ENCODE measurements at places on chromosomes 5 and 9.

DNA sequence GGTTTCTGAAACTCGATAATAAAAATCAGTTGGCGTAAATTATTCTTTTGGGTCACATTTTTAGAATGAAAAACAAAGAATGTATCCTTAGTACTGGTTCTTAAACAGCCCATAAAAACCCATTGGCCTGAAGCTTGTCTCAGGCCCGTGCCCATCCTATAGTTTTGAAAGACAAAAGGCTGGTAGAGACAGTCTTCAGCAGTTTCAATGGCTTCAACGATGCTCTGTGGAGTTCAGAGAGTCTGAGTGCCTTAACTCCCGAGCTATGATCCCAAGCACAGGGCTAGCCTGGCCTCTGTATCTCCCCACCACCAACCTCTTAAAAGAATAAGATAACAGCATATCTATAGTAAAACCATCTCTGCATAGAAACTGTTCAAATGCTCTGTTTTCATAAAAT lies 595.0 kb downstream of the CDH12 start:
- DNase-seq: no peak

- peak; percentile 24 for DNase-seq
These were observed 76.6 kb downstream of the MAPKAP1 start for GRCh38 chr9:125630436-125630835.

GRCh38 chr5:472076-472655 lies 29.2 kb downstream of the EXOC3 start:
- DNase-seq: peak; percentile 53

DNA sequence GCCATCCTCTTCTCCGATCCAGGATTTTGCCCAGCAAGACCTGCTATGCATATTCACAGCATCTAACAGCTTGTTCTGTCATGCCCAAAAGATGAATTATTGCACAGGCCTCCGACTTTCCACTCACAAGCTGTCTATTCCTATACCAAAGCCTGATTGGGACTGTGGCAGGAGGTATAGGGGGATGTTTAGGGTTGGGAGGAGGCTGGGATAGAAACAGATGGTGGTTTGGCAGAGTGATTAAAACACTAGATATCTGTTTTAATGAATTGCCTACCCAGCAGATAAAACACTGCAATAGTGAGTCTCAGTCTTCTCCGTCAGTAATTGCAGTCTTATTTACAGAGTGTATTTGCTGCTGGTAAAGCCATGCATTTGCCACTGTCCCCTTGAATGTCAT lies 215.3 kb downstream of the TLR4 start:
- DNase-seq: no peak

DNA sequence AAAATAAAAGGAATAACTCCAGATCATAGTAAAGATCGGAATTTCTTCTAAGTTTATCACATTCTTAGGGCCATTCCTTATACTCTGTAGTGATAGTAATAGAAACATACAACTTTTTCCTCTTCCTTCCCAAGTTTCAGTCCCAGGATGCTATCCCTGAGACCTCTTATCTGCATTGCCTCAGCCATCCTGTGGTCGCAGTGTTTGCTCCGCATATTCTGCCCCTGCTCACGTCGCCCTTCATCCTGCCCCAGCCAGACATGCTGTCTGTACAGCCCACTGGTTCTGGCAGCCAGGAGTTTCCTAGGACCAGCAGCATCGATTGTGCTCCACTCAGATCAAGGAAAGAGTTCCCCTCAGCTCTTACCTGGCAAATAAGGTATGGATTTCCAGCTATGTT lies 132.7 kb upstream of the ERCC6L2 start:
- no peak for DNase-seq

GRCh38 chr9:111712369-111712768 lies 51.0 kb downstream of the GNG10 start:
- DNase-seq: no peak

Measured in NCI-H510A treated with DMSO at 0.1 percent for 48 hours (cell line).